NCI-H187 (cell line): ENCODE measurements at places on chromosomes 6 and 20.

GRCh38 chr6:52566853-52567279, 10.0 kb downstream of the TRAM2 start:
- DNase-seq = no peak

GRCh38 chr20:40314278-40314677, 374.8 kb downstream of the MAFB start:
- no peak for DNase-seq

DNA sequence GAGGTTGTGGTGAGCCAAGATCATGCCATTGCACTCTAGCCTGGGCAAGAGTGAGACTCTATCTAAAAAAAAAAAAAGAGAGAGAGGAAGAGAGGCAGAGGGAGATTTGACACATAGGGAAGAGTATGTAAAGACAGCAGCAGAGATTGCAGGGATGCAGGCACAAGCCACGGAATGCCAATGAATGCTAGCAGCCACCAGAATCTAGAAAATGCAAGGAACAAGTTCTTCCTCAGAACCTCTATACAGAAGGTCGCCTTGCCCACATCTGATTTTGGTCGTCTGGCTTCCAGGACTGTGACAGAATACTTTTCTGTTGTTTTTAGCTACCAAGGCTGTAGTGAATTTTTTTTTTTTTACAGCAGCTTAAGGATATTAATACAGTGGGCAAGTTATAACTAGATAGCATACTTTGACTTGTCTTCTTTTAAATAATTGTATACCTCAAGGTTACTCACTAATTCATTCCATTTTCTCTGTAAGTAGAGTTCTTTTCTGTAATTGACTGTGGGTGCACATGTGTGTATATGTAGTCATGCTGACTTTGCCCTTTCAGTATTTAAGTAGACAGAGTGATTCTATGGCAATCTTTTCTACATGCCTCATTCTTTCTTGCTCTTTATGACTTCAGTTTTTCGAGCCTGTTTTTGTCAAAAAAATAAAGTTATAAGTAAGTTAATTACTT, 402.2 kb downstream of the GJA1 start:
- DNase-seq = no peak

- DNase-seq = no peak
Observed at GRCh38 chr20:45017281-45017680, 51.0 kb downstream of the STK4 start.

- no peak for DNase-seq
Observed at GRCh38 chr20:22829356-22829755, 205.8 kb upstream of the SSTR4 start.

DNA sequence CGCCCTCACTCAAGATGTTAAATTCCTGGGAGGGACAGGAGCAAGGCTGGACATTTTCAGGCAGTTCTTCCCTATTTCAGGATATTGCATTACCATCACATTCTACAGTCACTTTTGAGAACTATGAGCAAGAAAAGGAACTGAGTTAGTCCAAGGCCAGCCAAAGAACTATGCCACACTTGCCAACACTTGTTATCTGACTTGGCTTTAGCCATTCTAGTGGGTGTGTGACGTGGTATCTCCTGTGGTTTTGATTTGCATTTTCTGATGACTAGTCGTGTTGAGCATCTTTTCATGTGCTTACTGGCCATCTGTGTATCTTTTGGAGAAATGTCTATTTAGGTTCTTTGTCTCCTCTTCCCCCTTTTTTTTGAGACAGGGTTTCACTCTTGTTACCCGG, 12.0 kb downstream of the XRN2 start:
- DNase-seq = no peak

GRCh38 chr20:1844325-1845162, 50.7 kb upstream of the SIRPA start:
- no peak for DNase-seq

DNA sequence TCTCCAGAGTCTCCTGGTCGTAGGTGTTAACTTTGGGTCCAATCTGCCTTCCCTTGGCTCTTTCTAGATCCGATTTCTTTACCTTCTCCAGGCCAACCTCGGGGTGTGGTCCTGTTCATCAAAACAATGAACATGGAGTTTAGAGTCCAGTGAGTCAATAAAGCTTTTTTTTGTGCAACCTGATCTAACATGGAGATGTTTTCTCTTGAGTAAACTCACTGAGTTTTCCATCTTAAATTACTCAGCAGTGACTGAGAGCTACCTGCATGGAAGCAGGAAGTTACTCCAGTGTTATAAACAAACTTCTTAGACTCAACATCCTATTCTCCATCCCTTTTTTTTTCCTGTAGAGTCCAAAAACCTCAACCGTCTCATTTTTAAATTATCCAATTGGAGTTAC, 14.9 kb upstream of the SLC22A1 start:
- no peak for DNase-seq

GRCh38 chr6:121319112-121319553, 15.1 kb downstream of the TBC1D32 start:
- no peak for DNase-seq

GRCh38 chr6:3871515-3871914, 22.3 kb downstream of the FAM50B start:
- DNase-seq = no peak

GRCh38 chr6:15775076-15775634, 112.3 kb upstream of the DTNBP1 start:
- no peak for DNase-seq

GRCh38 chr6:150751296-150751695, 114.2 kb upstream of the MTHFD1L start:
- no peak for DNase-seq

DNA sequence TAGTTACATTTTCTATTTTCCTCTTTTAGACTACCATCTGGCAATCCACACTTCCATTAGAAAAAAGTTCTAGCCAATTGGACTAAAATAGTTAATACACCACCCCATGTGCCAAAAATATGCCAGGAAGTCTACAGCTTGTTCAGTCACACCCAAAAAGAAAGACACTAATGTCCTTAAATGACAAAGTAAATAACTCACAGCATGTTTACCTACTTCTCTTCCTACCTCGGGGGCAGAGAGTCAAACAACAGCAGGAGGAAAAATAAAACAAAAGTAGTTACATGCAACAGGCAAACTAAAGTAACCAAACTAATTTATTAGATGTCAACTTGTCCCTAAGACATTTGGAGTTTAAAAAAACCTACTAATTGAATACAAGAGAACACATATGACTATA, 57.0 kb downstream of the UBE3D start:
- DNase-seq = no peak

GRCh38 chr6:157727629-157728182, 95.3 kb upstream of the SNX9 start:
- DNase-seq = no peak

DNA sequence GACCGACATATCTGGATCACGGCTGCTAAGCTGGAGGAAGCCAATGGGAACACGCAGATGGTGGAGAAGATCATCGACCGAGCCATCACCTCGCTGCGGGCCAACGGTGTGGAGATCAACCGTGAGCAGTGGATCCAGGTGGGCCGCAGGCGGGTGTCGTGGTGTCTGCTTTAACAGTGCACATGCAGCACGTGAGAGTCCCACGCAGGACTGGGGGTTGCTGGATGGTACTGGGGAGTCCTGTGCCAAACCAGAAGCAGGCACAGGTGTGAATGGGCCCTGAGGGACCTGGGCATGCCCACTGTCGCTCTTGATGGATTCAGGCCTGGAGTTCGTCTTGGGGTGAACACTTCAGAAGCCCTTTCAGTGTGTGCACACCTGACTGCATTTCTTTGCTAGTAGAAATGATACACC, 24.6 kb upstream of the C20orf204 start:
- DNase-seq = no peak

DNA sequence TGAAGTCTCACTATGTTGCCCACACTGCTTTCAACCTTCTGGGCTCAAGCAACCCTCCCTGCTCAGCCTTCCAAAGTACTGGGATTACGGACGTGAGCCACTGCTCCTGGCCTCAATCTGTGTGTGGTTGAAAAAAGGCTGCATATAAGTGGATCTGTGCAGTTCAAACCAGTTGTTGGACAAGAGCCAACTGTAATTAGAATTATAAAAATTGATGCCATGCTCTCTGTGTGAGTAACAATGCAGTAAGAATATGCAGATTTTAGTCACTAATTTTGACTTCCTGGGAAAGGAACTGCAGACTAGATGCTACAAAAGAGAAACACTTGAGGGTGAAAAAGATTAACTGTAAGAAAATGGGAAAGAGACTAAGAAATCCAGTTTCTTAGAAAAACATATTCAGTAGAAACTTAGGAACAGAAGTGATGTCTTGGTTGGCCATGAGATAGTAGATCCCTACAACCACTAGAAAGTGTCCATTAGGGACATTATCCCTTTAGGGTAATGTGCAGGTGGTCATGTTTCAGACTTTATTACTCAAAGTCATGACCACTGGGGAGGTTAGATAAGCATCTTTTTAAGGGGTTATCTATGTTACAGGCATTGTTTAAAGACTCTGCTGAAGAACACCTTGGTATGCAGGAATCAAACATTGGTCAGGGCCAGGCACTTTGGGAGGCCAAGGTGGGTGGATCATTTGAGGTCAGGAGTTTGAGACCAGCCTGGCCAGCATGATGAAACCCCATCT, 26.3 kb downstream of the ITCH start:
- no peak for DNase-seq

- DNase-seq = no peak
Observed at GRCh38 chr6:84271061-84271716, 43.7 kb upstream of the CEP162 start.

- DNase-seq = no peak
Observed at GRCh38 chr6:109009962-109010704, 84.5 kb downstream of the SESN1 start.

DNA sequence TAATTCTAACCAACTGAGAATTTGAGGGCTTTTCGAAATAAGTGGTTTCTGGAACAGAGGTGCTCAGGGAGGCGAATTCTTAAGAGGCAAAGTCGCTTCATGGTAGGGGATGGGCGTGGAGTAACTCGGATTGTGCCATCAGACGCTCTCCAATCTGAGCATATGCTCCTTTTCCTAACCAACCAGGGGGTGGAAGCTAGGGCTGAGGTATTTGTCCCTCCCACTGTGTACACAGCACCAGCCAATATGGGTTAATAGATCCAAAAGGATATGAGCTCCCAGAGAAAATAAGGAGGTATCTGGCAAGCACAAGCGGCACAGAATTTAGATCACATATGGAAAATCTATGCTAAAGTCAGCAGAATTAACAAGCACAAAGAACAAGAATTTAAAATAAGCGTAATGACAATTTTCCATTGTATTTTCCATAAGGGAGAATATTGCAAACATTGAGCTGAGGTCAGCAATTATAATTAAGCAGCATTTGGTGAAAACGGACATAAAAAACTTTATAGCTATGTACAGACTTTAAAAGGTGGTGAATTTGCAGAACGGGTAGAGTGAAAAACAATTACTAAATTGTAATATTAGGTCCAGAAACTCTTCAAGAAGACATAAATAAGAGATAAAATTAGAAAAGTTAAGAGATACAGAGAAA, 55.0 kb upstream of the PHACTR1 start:
- no peak for DNase-seq
